ENCODE measurements at places on chromosomes 5 and 9.

DNA sequence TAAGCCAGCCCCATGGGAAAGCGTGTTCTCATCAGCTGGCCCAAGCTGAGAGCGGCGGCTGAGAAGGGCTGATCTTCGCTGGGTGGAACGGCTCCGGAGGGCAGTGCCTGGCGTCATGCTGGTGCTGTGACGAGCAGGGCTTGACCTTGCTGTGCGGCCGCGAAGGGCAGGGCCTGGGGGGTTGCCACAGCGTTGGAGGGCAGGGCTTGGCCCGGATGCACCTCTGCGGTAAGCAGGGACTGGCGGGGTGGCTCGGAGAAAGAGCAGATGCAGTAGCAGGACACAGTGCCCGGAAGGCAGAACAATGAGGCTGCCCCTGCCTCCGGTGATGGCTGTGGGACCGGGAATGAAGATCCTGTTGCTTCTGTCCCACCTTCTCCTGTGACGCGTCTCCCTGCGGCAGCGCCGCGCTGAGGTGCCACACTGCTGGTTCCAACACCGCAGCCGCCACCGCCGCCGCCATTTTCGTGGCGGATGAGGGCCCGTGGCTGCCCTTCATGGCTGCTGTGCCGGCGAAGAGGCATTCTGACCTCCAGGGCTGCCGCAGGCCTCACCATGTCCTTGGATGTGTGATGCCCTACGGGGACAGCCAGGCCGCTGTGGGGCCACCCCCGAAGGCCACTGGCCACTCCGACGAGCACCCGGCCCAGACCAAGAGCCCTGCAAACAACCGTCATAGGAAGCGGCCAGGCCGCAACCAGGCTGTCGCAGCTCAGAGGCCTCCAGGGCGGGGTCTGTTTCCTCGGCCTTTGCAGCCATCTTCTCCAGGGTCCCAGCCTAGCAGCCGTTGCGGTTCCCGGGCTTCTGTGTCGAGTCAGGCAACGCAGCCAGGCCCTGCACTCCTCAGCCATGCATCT is 890.5 kb upstream of the CTNND2 start:
- no peak for DNase-seq

DNA sequence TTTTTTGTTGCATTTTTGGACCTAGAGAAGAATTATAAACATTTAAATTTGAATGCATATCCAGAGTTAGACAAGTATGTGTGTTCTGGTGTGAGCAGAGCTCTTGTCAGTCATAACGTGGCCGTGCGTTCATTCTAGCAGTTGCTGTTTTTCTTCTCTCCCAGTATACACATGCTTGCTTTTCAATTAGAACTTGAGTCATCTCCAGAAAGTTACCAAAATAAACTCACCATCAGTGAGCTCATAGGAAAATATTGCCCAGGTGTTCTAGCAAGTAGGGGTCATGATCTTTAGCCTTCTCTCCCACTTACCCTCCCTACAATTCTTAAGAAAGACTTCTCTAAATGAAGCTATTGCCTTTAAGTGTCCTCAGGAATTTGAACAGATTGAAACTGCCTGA is 247.5 kb upstream of the TUT7 start:
- peak; percentile 55 for DNase-seq

- DNase-seq = no peak
These were observed 359.6 kb upstream of the SMC2 start for GRCh38 chr9:103734471-103734870.

- DNase-seq = no peak
These were observed 93.7 kb downstream of the SEMA5A start for GRCh38 chr5:9452181-9452580.

GRCh38 chr5:76471406-76471805 is 68.3 kb downstream of the IQGAP2 start:
- DNase-seq = no peak

DNA sequence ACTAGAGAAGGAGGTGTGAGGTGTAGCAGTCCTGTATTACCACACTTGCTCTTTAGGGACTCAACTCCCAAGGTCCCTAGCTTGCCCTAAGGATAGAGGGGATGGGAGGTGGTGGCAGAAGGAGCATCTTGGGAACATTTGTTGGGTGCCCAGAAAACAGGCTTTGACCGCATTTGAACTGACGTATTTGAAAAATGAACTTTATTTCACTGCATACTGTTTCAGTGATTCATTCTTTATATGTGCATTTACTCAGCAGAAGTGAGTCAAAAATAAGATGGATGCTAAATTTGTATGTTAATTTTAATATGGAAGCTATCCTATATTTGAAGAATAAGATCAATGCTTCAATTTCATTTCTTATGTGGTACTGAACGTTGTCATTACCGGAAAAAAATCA is 18.7 kb downstream of the DMRT3 start:
- no peak for DNase-seq

DNA sequence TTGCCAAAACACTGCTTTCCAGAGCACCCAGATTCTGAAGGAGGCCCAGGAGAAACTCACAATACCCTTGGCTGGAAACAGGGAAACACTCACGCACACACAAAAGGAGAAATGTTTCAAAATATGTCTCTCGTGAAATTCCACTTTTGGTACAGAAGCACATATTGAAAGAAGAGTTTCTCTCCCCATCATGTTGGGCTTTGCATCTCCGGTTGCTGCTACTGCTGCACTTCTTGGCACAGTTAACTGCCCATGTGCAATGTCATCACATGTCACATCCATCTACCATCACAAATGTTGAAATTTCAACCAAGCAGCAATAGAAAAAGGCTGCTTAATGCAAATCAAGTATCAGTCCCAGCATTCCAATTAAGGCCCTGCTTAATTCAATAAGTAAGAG is 72.1 kb downstream of the ABCA1 start:
- DNase-seq = no peak

DNA sequence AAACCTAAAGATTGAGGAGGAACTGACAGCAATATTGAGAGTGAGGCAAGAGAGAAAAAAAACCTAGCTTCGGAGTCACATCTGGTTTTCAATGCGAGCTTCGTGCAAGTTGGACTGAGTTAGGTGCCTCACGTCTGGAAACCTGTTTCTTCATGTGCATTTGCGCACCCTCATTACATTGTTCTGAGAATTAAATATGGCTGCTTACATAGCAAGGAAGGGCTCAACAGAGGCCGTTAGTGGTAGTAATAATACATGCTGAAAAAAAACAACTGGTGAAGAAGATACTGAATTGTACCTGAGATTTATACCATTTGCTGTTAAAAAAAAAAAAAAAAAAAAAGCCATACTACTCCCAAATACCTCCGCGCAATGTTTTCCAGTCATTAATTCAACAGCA is 18.6 kb downstream of the DNAJA1 start:
- no peak for DNase-seq

GRCh38 chr9:124364141-124364540 is 51.1 kb downstream of the PSMB7 start:
- DNase-seq = no peak

GRCh38 chr5:1262381-1262780 is 32.5 kb downstream of the TERT start:
- peak; percentile 17 for DNase-seq

- no peak for DNase-seq
These were observed 25.6 kb upstream of the VLDLR start for GRCh38 chr9:2595973-2596372.

DNA sequence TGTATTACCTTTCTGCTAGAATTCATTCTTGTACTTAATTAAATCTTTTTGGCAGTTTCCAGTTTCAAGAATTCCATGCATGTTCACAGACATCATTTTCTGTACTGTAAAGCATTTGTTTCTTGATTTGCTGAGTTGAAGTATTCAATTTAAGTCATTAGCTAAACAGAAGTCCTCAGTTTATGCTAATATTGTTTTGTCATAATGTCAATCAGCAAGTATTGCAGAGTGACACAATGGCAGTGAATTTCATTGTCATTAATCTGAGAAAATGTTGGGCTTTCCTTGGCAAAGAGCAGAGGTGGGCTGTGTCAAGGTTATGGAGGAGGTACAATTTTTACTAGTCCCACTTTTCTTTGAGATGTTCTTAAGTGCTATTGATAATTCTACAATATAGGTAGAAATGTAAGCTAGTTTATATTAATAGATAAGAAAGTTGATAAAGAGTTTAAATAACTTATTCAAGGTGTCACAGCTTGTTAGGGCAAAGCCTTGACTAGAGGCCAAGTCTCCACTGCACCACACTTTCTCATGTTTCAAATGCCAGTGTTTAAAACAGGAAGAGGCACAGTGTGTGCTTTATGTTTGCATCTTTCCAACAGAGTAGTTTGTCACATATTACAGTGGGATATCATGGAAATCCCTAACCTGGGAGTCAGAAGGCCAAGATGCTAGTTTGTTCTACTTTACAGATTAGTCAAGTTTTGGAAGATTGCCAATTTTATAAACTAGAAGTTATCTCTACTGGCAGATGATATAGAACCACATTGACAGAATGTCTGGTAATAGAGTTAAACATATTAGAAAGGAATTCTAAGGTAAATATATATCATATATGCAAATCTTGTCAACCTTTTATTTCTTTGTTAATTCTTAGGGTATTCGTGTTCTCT is 56.3 kb downstream of the SLF1 start:
- DNase-seq = no peak

DNA sequence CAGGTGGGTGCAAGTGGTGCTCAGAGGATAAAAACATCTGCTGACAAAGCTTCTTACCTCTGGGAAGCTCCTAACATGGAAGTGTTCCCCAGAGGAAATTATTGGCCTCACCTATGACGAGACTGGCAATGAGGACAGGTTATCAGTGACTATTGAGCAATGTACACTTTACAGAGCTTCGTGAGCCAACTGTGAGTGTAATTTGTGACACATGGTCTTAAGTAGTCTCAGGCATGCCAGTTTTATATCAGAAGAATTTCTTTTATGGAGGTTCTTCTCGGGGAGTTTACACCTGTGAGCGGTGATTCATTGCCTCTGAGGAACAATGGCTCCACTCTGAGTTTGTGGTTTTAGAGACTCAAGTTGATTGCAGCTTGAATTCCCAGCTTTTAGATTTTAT is 11.3 kb downstream of the ANKDD1B start:
- DNase-seq = no peak

DNA sequence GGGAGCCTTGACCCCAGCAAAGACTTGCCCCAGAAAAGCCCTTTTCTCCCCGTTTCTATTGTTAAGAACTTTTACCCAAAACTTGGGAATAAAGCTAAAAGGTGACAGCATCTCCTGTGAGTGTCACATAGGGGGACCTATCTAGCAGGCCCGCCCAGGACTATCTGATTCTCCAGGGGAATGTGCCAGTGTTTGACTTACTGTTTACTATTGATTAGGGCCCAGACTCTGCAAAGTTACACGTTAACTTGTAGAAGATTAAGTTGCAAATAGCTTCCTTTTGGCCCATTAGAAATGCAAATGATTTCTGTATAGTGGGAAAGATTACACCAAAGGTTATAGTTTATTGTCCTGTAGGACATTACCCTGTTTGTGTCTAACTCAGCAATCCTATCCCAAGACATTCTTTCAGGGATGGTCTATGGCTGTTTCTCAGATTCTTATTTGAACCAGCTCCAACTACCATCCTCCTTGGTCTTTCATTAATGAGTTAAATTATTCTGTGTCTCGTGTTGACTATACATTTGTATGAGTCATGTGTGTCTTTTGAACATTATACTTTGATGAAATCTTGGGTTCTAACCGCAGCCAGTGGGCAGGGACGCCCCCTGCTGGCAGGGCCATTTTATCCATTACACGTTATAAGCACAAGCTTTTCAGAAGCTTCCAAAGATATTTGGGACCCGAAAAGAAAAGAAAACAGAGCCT is 60.7 kb downstream of the HRH2 start:
- DNase-seq = peak; percentile 18

GRCh38 chr9:86733929-86734328 is 213.4 kb downstream of the GAS1 start:
- DNase-seq = no peak

DNA sequence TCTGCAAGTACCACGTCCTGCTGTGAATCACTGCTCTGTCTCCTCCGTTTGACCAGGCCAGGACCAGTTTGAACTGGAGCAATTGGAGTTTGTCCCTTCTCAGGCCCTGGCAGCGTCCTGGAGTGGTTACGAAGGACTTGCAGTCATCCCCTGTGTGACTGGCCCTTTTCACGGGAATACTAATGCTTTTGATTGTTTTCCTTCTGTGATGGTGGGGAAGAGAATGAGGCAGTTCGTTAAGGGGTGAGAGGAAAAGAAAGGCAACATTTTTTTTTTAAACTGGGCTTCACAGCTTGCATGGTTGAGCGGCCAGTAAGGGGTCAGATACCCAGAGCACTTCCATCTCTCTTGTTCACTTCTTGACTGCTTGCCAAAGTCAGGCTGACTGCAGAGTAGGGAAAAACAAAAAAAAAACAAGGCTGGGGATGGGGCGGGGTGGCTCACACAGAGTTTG is 153.5 kb upstream of the STK32A start:
- DNase-seq = no peak

- DNase-seq = peak; percentile 86
These were observed at the start of gene BNC2 for GRCh38 chr9:16870596-16871335. Gene BNC2 (minus strand): TSS chr9:16870670. CDS start chr9:16870648, 22 bp downstream.

- DNase-seq = no peak
These were observed 63.5 kb upstream of the HAND1 start for GRCh38 chr5:154541553-154541952.

GRCh38 chr5:1443991-1444360 is 1.3 kb downstream of the SLC6A3 start:
- no peak for DNase-seq

DNA sequence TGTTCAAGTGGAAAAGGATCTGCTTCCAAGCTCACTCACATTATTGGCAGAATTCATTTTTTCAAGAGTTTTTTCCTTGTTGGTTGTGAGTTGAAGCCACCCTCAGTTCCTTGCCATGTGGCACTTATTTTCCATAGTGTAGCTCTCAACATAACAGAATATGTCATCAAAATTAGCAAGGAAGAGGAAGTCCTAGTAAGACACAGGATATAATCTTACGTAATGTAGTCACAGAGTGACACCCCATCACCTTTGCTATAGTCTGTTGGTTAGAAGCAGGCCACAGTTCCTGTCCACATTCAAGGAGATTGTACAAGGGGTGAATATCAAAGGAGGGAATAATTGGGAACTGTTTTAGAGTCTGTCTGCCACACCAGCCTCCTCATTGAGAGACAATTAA is 15.7 kb downstream of the IRGM start:
- no peak for DNase-seq

GRCh38 chr5:14415698-14416074 is 165.9 kb upstream of the OTULINL start:
- DNase-seq = no peak

- DNase-seq = no peak
These were observed 22.8 kb downstream of the C9orf57 start for GRCh38 chr9:72037571-72037970.
